A549 treated with AZD2906 at 1 μM for 4 hours (cell line): ENCODE measurements at places on chromosomes 1 and 21. TPM values are rescaled to one million over a fixed set of nuclear protein-coding genes. Genes with fewer than 3 reads are reported as not detected.

The RAB7B gene
- total RNA-seq, result 0.91 to 1.6 TPM (median 1.1 TPM) in 5 replicates

The B3GALT5 gene
- 0.08 to 0.18 TPM (median 0.10 TPM) in 5 replicates for total RNA-seq

The LAPTM5 gene
- 0.25 to 0.38 TPM (median 0.35 TPM) in 5 replicates for total RNA-seq

The SPRR4 gene
- not detected in 5 replicates for total RNA-seq

The LCE6A gene
- total RNA-seq, result not detected in 5 replicates

The OR6K3 gene
- not detected in 5 replicates for total RNA-seq

The LRRC53 gene
- not detected in 5 replicates for total RNA-seq

The ATAD3C gene
- not detected in 5 replicates for total RNA-seq

The ALX3 gene
- total RNA-seq, result not detected in 5 replicates

The SLAMF8 gene
- 0.10 to 0.25 TPM (median 0.16 TPM) in 5 replicates for total RNA-seq

The TFAP2E gene
- total RNA-seq, result 0.45 to 0.75 TPM (median 0.49 TPM) in 5 replicates

The GPX7 gene
- total RNA-seq, result not detected in 5 replicates

The S100A7 gene
- total RNA-seq, result not detected in 5 replicates

The TMEM51 gene
- 25.2 to 29.1 TPM (median 27.8 TPM) in 5 replicates for total RNA-seq
